Neural crest cell (in vitro differentiated cells): ENCODE measurements at places on chromosomes 5 and 9. TPM values are rescaled to one million over a fixed set of nuclear protein-coding genes. Genes with fewer than 3 reads are reported as not detected.

The CNTLN gene
- total RNA-seq = 16.7 and 18.0 TPM in 2 replicates

The SMIM32 gene
- total RNA-seq = 0.18 TPM in 1 of 2 replicates, not detected in the other

The CCL27 gene
- 0.86 TPM in 1 of 2 replicates, not detected in the other for total RNA-seq

The FOXD4L6 gene
- 0.30 and 0.48 TPM in 2 replicates for total RNA-seq

The TRIP13 gene
- 27.6 and 32.6 TPM in 2 replicates for total RNA-seq

The HTR1A gene
- total RNA-seq = not detected in 2 replicates

The SPRY4 gene
- 42.1 and 44.2 TPM in 2 replicates for total RNA-seq

The GDA gene
- total RNA-seq = 11.5 and 12.3 TPM in 2 replicates

The CORO2A gene
- 9.3 and 9.5 TPM in 2 replicates for total RNA-seq

The PLAC8L1 gene
- 1.8 and 3.3 TPM in 2 replicates for total RNA-seq

The SHISAL2B gene
- total RNA-seq = 0.55 and 0.93 TPM in 2 replicates

The MEGF9 gene
- total RNA-seq = 22.2 and 23.3 TPM in 2 replicates

The MTAP gene
- total RNA-seq = 90.1 and 106 TPM in 2 replicates

The SECISBP2 gene
- 56.7 and 62.6 TPM in 2 replicates for total RNA-seq

The FCN2 gene
- total RNA-seq = not detected in 2 replicates

The SLC4A9 gene
- total RNA-seq = not detected in 2 replicates

The SPINK7 gene
- total RNA-seq = not detected in 2 replicates

The LCN9 gene
- total RNA-seq = 0.30 and 0.66 TPM in 2 replicates

The PPP3R2 gene
- not detected in 2 replicates for total RNA-seq

The EQTN gene
- total RNA-seq = 0.39 and 0.40 TPM in 2 replicates

The HSPB3 gene
- total RNA-seq = not detected in 2 replicates
